MV-4-11 (cell line): ENCODE measurements at places on chromosomes 12 and 14.
A peak's percentile ranks its signal among the peaks of the same experiment; 100 is the strongest.

DNA sequence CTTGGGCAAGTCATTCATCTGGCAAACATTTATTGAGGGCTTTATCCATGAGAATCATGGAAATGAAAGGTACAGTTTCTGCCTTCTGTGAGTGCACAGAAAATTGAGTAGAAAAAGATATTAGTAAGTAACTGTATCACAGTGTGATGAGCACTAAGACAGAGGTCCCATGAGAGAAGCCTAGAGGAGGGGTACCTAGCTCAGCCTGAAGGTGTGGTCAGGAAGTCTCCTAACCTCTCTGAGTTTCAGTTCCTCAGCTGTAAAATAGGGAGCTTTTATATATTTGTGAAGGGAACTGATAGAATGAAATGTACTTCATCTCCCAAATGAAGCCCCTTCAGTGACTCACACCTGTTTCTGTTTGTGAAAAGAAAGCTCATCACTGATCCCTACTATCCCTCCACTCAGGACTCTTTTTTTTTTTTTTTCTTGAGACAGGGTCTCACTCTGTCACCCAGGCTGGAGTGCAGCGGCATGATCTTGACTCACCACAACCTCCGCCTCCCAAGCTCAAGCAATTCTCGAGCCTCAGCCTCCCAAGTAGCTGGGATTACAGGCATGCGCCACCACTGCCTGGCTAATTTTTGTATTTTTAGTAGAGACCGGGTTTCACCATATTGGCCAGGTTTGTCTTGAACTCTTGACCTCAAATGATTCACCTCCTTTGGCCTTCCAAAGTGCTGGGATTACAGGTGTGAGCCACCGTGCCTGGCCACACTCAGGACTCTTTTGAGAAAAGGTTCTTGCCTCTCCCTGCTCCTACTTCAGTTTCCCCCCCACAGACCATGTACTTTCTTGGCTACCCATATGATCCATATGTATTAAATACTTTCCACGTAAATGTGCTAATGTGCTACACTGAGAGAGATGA is 93.7 kb upstream of the FUT8 start:
- peak; percentile 21 for DNase-seq

DNA sequence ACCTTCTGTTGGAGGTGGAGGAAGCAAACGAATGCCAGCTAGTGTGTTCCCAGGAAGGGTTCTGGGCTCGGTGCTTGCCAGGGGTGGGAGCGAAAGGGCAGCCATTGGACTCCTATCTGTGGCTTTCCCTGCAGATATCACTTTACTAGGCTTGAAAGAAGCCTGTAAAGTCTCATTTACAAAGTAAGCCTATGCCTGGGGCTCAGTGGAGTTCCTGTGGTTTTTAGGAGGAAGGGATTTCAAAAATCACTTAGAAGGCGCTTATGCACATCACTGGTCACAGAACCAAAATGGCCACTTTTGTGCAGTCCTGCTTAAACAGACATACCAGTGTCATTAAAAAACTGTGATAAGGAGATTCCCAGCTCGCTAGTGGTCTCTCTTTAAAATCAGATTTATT is 22.7 kb downstream of the CLMN start:
- no peak for DNase-seq

DNA sequence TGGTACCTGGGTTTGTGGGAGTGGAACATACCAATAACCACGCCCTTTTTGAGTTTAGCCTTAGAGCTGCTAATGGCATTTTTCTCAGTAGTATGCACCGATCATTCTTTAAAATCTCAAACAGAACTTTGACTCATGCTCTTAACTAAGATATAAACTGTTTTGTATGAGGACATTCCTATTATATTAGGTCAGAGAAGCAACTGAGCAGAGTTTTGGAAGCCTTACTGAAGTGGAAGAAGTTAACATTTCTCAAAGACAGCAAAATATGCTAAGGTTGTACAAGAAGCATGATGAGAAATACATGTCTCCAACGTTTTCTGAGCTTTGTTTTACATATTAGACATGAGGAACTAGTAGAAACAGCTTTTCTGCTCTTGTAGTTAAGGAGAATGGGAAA is 819.2 kb downstream of the FSCB start:
- DNase-seq = no peak

DNA sequence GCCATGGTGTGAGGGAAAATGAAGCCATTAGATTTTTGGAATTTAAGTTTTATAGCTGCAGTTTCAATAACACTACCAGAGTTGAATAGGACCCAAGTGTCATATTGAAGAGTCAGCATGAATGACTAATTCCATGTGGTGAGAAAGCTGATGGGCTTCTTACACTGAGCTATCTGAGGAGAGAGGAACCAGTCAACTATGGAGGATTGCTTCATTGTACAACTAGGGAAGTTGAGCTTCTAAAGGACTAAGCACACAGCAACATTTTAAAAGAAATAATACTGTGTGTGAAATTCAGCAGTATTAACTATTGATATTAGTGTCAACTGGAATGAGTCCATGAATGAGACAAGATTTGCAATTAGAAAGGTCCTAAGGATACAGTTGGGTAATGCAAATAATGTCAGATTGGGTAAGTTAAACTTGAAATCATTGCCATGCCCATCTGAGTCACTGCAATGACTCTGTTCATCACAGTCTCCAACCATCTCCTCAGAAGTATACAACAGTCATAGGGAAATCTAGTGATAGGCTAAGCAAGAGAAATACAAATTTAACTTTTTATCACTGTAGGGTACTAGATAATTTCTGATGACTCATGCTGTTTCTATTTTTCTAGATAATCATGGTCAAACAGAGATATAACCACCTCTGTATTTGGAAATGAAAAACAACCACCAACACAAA is 394.2 kb downstream of the FSCB start:
- peak; percentile 95 for DNase-seq

GRCh38 chr12:25924491-25925001 is 33.9 kb upstream of the RASSF8 start:
- DNase-seq = no peak

GRCh38 chr14:100740196-100740825 is 13.6 kb downstream of the DLK1 start:
- DNase-seq = no peak

- DNase-seq = no peak
These were observed 23.2 kb downstream of the PPM1A start for GRCh38 chr14:60272177-60272576.

DNA sequence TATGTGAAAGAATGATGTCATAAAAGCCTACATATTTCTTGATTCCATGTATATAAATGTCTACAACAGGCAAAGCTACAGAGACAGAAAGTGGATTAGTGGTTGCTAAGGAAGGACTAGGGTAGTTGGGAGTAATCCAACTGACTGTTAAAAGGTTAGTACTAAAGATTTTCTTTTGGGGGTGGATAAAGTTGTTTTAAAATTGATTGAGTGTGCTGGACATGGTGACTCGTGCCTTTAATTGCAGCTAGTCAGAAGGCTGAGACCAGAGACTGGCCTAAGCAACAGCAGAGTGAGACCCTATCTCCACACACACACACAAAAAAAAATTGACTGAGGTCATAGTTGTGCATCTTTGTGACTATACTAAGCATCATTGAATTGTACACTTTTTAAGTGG is 234.3 kb downstream of the C12orf50 start:
- DNase-seq = no peak

DNA sequence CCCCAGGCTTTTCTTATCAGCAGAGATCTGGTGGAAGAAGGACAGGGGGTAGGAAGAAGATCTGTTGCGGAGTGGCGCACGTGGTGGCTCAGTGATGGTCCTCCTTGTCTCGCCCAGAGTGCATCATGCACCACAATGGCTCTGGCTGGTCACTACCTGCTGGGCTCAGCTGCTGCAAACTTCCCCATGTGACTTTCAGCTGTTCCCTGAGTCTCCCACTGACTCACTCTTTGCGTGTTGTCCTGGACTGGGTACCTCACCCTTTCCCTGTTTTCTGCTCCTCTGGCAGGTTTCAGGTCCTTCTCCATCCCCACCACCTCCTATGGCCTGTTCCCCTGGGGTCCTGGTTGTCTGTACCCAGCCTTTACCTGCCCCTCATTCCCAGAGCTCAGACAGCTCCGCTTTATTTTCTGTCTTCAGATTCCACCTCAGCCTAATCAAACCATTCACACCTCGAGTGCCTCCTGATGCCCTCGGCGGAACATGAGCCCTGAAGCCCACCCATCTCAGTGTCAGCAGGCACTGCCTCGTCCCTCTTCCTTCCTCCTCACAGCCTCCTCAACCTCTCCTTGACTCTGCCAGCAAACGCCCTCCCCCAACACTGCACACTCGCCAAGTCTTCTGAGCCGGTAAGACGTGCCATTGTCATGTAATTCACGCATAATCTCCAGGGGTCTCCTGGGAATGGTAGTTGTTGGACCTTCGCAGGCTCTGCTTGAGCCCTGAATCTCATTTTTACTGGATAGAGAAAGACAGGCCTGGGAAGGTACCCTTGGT is 1.8 kb downstream of the C1R start:
- no peak for DNase-seq

DNA sequence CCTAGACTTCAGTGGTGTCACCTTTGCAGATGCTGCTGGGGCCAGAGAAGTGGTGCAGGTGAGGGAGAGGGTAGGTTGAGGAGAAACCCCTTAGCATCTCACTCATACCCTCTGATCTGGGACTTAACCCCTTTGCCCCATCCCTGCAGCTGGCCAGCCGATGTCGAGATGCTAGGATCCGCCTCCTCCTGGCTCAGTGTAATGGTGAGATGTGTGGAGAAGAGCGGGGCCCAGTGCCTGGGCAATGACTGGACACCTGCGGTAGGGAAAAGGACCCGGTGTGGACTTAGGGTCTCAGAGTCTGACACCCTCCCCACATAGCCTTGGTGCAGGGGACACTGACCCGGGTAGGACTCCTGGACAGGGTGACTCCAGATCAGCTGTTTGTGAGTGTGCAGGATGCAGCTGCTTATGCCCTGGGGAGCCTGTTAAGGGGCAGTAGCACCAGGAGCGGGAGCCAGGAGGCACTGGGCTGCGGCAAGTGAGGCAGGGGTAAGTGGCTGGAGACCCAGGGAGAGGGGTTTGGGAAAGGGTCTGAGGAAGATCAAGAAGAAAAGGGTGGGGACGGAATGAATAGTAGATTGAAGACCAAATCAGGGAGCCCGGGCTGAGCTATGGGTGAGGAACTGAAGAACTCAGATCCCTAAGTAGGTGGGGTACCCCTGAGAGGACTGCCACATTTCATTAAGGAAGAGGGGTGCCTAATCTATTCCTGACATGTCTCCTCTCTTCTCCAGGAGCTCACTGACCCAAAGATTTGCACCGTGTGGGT is 7.6 kb downstream of the B4GALNT1 start:
- DNase-seq = no peak

DNA sequence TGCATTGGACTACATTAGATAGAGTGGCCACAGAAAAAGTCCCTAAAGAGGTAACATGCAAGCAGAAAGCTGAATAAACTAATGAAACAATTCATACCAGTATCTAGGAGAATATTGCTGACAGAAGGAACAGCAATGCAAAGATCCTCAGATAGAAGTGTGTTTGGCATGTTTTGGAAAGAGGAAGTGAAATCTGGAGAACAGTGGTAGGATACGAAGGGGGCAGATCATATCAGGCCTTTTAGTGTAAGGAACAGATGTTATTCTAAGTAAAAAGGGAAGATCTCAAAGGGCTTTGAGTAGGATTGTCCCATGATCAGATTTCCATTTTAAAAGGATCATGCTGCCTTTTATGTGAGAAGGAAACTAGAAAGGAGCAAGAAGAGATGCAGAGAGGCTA is 342.9 kb downstream of the PAWR start:
- peak; percentile 61 for DNase-seq

DNA sequence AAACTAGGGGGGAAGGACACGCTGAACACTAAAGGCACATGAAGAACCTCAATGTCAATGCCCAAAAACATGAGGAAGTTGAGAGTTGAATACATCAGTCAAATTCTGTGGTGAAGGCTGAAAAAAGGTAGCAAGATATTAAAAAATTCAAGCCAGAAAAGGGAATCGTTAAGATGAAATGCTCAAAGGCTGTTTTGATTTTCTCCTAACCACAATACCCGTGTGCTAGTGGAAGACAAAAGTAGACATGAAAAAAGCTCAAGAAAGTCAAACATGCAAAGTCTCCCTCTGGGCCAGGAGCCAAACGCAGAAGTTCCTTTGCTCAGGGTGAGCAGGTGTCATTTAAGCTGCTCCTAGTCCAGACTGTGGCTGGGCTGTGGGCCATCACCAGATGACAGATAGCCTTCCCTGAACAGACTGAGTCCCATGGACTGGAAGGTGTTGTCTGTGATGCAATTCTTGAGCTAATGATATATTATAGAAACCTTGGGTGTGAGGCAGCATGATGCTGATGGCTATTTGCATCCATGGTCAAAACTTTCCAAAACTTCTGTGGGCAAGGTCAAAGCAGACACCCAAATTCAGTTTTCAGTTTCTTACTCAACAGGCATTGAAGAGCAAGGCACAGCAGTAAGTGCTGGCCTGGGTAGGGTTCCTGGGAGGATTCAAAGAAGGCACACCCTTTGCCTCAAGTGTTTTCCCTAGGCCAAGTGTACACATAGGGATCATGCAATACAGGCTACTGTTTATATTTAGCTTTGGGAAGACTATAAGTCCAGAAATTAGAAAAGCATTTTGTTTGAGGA is 81.6 kb downstream of the MYRFL start:
- no peak for DNase-seq

DNA sequence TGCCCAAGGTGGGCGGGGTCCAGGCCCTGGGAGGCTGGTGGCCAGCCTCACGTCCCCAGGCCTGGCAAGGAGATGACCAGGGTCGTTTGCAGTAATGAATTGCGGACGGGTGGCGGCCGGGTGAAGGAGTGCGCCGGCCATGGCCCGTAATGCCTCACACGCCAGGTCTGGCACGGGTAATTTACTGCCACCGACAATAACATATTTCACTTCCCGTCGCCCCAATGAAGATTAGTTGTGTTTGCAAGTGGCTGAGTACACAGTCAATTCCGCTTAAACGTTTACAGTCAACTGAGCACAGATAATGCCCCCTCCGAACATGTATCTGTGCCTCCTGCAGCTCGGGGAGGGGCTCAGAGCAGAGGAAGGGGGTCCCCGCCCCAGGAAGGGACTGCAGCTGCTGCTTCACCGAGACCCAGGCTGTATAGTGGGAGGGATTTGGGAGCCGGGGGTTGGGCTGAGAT is 48.3 kb downstream of the MVK start:
- DNase-seq = peak; percentile 19

DNA sequence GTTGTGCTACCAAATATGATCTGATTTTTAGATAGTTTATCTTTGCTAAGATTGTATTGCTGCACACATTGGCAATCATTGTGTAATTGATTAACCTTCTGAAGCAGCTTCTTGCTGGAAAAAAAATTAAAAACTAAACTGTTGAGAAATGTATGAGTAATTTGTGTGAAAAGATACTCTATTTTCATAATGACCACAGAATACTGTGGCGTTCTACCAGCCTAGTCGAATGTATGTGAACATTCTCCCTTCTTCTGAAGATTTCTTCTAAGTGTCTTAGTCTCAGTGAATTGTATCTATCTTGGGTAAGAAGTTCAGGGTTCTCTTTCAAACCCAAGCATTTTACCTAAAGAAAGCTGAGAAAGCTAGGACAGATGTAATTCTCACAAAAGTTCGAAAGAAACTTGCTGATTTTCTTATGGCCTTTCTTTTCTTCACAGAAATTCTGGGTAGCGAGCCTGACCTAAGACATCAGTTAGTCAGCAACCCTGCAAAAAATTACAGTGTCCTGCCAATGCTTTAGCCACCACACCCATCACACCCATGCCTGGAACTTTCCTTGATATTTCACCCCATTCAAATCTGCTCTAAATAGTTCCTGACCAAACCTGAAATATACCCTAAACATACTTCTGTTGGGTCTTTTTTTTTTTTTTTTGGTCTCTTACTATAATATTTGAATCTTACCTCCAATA is 27.1 kb upstream of the C12orf71 start:
- no peak for DNase-seq

GRCh38 chr12:106750524-106750923 is 24.0 kb upstream of the RIC8B start:
- DNase-seq = no peak
